Suppressor macrophage treated with lipopolysaccharide for 1 hour (primary cell): ENCODE measurements at places on chromosomes 1 and 21.

- no peak for DNase-seq
Observed at GRCh38 chr1:7595336-7595735, 175.8 kb upstream of the VAMP3 start.

DNA sequence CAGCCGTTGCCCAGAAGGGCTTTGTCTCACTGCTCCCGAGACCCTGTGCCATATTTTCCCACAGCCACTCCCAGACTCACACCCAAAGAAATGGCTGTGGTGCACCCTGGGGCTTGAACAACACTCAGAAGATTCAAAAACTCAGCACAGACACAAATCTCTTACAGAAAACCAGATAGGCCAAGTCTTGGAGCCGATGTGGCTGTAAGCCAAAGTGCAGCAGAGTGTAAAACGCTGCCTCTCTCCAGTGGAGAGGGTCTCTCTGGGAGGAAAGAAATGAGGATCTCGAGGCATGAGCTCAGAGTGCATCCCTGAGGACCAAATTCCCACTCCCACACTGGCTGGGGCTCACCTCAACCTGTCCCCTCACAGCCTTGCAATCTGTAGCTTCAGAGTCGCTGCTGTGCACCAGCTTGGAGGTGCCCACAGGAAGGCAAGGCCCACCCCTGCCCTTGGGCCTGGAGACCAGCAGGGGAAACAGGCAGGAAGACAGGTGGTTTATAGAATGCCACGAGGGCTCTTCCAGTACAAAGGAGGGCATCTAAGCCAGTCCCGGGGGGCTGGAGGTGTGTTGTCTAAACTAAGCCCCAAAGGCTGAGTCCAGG is 171.3 kb upstream of the AJAP1 start:
- no peak for DNase-seq

DNA sequence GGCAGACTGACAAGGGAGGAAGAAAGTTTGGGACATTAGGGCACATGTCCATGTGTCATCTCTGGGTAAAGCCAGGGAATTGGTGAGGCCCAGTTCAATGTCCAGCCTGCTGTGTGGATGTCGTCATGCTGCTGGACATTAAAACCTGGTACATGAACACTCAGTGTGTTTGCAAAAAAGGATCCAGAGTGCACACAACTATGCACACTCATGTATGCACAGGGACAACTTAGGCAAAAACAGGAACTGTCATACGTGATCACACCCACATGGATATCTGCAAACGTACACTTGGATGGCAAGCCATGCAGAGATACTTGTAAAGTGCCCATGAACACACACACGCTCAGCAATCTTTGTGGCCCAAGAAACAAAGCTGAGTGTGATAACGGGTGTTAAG is 47.9 kb upstream of the NEK2 start:
- no peak for DNase-seq

GRCh38 chr1:214824763-214825162 is 221.8 kb downstream of the CENPF start:
- DNase-seq = no peak

- DNase-seq = no peak
Observed at GRCh38 chr1:63480057-63480456, 43.0 kb downstream of the ITGB3BP start.

GRCh38 chr1:244077473-244078220 is 26.6 kb downstream of the ZBTB18 start:
- no peak for DNase-seq

DNA sequence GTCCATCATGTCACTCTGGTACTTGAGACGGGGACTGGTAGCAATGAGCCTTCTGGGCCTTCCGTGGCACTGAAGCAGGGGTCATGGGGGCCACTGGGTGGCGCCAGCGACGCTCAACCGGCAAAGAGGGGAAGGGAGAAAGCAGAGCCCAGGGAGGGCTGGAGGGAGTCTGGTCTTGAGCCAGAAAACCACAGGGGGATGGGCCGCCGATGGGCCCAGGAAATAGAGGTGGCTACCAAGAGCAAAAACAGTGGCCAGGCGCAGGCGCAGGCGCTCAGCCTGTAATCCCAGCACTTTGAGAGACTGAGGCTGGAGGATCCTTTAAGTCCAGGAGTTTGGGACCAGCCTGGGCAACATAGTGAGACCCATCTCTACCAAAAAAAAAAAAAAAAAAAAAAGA is 21.8 kb downstream of the EXOC8 start:
- DNase-seq = peak; percentile 43

- no peak for DNase-seq
Observed at GRCh38 chr1:10915594-10915993, 96.9 kb upstream of the TARDBP start.
